ENCODE measurements at places on chromosomes 4 and X. TPM values are rescaled to one million over a fixed set of nuclear protein-coding genes. Genes with fewer than 3 reads are reported as not detected.

DNA sequence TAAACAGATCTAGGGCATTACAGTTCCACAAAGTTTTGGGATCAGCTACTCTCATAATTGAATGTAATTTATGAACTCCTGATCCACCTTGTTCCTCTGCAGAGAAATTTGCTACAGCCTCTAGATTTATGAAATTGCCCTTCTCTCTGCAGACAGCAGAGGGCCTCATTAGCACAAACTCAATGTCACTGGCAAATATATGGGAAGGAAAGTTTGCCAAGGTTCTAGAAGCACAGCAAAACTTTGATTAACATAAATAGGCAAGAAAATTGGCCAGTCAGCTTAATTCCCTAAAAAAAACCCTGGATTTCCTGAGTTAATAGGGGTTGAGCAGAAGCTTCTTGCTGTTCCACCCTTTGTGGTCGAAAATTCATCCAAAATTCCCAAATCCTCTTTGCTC lies 31.5 kb downstream of the PRPS1 start:
- H3K27me3 ChIP-seq: no peaks in the 10 kb centered on the region
- H3K36me3 ChIP-seq: no peaks in the 10 kb centered on the region
- no peak overlapping the region for H3K27ac ChIP-seq
- DNase-seq: no peak

- H3K4me1 ChIP-seq: no peaks in the 10 kb centered on the region
- H3K27ac ChIP-seq: no peak overlapping the region
- no peak for DNase-seq
Measured at GRCh38 chr4:185283723-185284122, 74.3 kb downstream of the SNX25 start.

GRCh38 chr4:55125087-55125721 lies at the start of gene KDR:
Gene KDR, minus strand, starts transcription at chr4:55125595. Its CDS starts 302 bp downstream, at chr4:55125293.
- no peaks in the 10 kb centered on the region for H3K27me3 ChIP-seq
- no peaks in the 10 kb centered on the region for H3K4me1 ChIP-seq
- H3K27ac ChIP-seq: no peak within 1 kb of the TSS

NDST4 gene
- polyA plus RNA-seq: not detected

- no peaks in the 10 kb centered on the region for H3K27me3 ChIP-seq
- no peaks in the 10 kb centered on the region for H3K36me3 ChIP-seq
- DNase-seq: no peak
- H3K27ac ChIP-seq: no peak overlapping the region
Measured at GRCh38 chr4:62133101-62133897, 933.2 kb downstream of the ADGRL3 start.

DNA sequence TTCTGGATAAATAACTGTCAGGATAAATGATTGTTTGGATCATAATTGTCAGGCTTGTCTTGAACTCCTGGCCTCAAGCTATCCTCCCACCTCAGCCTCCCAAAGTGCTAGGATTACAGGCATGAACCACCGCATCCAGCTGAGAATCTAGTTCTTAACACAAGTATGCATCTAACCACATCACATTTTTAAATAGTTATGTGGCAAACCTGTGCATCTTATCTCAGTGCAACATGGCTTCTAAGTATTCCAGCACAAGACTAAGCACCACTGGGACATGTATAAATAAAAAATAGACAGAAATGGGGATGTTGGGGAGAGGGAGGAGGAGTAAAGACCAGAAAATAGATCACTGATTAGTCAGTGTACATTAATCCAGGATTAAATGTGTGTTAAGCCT lies 74.7 kb upstream of the TBL1X start:
- no peak for DNase-seq
- H3K4me3 ChIP-seq: no peak overlapping the region
- no peaks in the 10 kb centered on the region for H3K27me3 ChIP-seq
- H3K36me3 ChIP-seq: no peaks in the 10 kb centered on the region
- H3K27ac ChIP-seq: no peak overlapping the region

- DNase-seq: peak; percentile 51
- H3K4me1 ChIP-seq: no peaks in the 10 kb centered on the region
- H3K27me3 ChIP-seq: no peaks in the 10 kb centered on the region
- H3K4me3 ChIP-seq: no peak overlapping the region
- no peaks in the 10 kb centered on the region for H3K36me3 ChIP-seq
Measured at GRCh38 chr4:112321776-112322684, 24.9 kb downstream of the ALPK1 start.

- no peaks in the 10 kb centered on the region for H3K36me3 ChIP-seq
- H3K27me3 ChIP-seq: no peaks in the 10 kb centered on the region
- no peak overlapping the region for H3K4me3 ChIP-seq
- no peak for DNase-seq
- H3K27ac ChIP-seq: no peak overlapping the region
- no peaks in the 10 kb centered on the region for H3K4me1 ChIP-seq
Measured at GRCh38 chr4:109079731-109080130, 222.7 kb downstream of the COL25A1 start.

GPRASP1 gene
- 15.8 TPM for polyA plus RNA-seq

SHROOM2 gene
- polyA plus RNA-seq: 3.3 TPM

- no peak overlapping the region for H3K4me3 ChIP-seq
- H3K4me1 ChIP-seq: no peaks in the 10 kb centered on the region
- peaks cover 6% of the 10 kb centered on the region for H3K27me3 ChIP-seq
- no peaks in the 10 kb centered on the region for H3K36me3 ChIP-seq
- H3K27ac ChIP-seq: no peak overlapping the region
Measured at GRCh38 chrX:20913760-20914159, 460.5 kb upstream of the CNKSR2 start.

FBXW7 gene
- polyA plus RNA-seq: 18.1 TPM

DNA sequence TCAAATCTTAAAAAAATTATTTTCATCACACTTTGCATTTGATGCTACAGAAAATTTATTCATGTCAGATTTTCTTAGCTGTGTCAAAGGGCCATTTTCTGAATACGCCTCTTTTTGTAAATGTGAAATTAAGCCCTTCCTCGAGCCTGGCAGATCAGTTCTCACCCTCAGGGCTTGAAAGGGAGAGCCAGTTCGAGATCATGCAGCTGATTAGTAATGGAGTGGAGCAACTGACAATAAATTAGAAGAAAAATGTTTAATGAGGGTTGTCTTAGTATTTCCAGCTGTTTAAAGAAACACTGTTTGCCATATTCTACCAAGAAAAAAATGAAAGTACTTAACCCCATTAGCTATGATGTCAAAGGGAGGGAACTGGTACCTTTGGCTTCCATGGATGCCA lies 28.7 kb downstream of the CC2D2A start:
- no peak overlapping the region for H3K27ac ChIP-seq
- H3K36me3 ChIP-seq: no peaks in the 10 kb centered on the region
- H3K4me3 ChIP-seq: no peak overlapping the region
- H3K27me3 ChIP-seq: no peaks in the 10 kb centered on the region

DNA sequence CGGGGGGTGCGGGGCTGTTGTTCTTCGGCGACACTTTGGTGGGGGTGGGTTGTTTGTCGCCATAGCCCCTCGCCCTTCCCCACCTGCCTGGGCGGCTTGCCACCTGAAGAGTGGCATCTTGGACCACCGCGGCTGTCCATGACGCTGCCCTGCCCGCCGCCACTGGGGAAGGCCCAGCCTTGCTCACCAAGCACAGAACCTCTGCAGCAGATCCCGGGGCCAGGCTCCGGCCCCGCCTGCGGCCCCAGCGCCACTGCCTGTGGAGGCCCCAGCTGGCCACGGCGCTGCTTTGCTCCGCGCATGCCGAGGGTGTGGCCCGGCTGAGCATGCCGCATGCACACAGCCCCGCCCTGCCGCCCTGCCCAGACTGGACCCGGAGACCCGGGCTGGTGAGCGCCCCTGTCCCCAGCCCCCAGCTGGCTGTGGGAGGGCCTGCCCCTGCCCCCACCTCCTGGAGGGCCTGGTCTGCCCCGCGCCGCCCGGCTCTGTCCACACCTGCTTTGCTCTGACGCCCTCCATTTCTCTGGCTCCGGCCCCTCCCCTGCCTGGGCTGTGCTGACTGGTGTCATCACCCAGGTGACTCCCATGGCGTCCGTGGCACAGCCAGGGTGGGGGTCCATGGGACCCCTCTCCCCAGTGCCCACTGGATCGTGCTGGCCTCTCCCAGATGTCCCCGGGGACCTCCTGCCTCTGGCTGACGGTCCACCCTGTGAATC lies 5.3 kb downstream of the NAT8L start:
- no peaks in the 10 kb centered on the region for H3K36me3 ChIP-seq
- no peak overlapping the region for H3K27ac ChIP-seq
- H3K4me1 ChIP-seq: no peaks in the 10 kb centered on the region
- H3K27me3 ChIP-seq: no peaks in the 10 kb centered on the region
- H3K4me3 ChIP-seq: no peak overlapping the region

DNA sequence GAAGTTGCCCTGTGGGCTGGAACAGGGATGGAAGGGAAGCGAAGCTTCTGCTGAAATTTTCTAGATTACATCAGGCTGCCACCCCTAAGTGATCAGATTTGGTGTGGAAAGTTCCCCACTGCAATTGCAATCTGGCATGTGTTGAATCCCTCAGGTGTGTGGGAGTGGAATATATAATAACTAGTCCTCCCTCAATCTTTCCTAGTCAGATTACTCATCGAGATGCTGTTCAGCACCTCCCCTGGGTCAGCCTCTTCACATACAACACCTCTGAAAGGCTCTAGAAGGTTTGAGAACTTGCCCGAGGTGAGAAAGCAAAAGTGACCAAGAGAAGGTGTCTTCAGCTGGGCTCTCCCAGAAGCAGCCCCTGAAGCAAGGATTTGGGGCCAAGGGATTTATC lies 336.8 kb downstream of the BCOR start:
- peaks cover 13% of the 10 kb centered on the region for H3K4me1 ChIP-seq
- H3K27ac ChIP-seq: peak overlapping the region; percentile 72
- no peaks in the 10 kb centered on the region for H3K27me3 ChIP-seq
- H3K4me3 ChIP-seq: no peak overlapping the region
- no peaks in the 10 kb centered on the region for H3K36me3 ChIP-seq

L1CAM gene
- 3.9 TPM for polyA plus RNA-seq

NUDT11 gene
- 1.4 TPM for polyA plus RNA-seq

- H3K4me1 ChIP-seq: no peaks in the 10 kb centered on the region
- peak; percentile 24 for DNase-seq
- no peaks in the 10 kb centered on the region for H3K27me3 ChIP-seq
- no peak overlapping the region for H3K27ac ChIP-seq
- H3K36me3 ChIP-seq: no peaks in the 10 kb centered on the region
Measured at GRCh38 chrX:110665223-110666002, 130.2 kb downstream of the CHRDL1 start.

DNA sequence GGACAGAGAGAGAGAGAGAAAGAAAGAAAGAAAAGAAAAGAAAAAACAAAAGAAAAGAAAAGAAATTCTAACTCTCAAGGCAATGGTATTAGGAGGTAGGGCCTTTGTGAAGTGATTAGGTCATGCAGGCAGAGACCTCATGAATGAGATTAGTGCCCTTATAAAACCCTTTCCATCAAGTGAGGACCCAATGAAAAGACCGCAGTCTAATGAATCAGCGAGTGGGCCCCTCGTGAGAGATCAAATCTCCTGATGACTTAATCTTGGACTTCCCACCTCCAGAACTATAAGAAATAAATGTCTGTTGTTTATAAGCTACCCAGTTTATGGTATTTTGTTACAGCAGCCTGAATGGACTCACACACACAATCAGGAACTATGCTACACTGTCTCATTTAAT lies 16.9 kb downstream of the AASDH start:
- H3K4me3 ChIP-seq: no peak overlapping the region
- no peak overlapping the region for H3K27ac ChIP-seq
- peaks cover 9% of the 10 kb centered on the region for H3K36me3 ChIP-seq
- no peak for DNase-seq
- no peaks in the 10 kb centered on the region for H3K27me3 ChIP-seq

GRCh38 chr4:52643785-52644244 lies 15.3 kb downstream of the USP46 start:
- peak; percentile 54 for DNase-seq
- H3K27me3 ChIP-seq: no peaks in the 10 kb centered on the region
- peaks cover 7% of the 10 kb centered on the region for H3K4me1 ChIP-seq
- no peak overlapping the region for H3K4me3 ChIP-seq

ZBTB49 gene
- 3.9 TPM for polyA plus RNA-seq

DNA sequence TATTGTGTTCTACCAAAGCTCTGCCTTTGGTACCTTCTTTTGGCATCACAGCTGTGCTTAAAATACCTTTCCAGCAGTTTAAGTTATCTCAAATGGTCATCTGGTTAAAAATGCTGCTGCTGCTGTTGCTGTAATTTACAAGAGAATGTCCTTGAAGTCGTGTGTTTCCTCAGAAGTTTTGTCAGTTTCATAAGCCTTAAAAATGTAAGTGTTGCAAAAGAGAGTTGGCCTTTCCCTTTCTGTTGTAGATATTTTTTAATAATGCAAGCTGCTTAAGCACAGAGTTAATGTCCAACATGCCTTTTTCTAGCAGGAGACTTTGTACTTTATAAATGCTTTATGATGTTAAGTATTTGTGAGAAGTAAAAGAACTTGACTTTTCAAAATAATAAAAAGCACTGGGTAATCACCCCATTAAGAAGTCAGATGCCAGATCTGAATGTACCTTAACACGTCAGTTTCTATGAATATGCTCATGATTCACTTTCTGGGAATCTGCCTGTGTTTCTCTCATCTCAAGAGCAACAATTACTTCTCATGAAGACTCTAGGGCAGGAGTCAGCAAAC lies 35.3 kb upstream of the TENM3 start:
- H3K27me3 ChIP-seq: no peaks in the 10 kb centered on the region
- no peak overlapping the region for H3K27ac ChIP-seq
- no peaks in the 10 kb centered on the region for H3K36me3 ChIP-seq
- DNase-seq: no peak
- H3K4me3 ChIP-seq: no peak overlapping the region

DNA sequence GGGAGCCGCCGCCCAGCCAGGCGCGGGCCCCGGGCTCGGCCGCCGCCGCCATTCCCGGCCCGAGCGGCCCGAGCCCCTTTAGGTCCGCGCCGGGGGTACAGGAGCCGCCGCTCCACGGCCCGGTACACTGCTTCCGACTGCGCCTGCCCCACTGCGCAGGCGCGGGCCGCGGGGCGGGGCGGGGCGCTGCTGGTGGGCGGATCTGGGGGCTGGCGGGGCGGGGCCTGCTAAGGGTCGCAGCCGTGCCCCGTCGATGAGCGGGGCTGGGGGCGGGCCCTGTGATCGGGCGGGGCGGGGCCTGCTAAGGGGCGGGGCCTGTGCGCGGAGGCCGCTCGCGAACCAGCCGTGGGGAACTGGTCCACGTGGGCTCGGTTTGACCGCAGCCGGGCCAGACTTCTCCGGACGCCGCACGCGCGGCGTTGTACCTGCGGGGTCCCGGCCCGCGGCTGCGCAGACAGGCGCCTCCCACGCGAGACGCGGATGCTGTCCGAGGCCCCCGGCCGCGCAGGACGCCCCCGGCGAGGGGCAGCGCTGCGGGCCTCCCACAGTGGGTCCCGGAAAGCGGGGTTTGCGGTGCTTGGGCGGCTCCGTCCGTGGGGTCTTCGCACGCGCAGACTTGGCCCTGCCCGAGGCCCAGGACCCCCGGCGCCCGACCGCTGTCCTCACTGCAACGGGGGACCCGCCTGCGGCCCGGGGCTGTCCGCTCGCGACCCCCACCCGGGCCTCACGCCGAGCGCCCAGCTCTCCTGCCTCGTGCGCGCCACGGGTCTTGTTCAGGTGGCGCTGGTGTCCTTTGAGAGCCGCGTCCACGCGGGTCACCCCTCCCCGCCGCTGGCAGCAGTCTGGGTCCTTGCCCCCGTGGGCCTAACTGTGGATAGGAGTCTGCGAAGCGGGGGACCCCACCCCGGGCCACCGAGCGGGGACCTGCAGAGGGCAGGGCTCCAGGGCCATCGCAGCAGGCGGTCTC lies at the start of gene DGKQ:
Gene DGKQ, minus strand, starts transcription at position 139 of the 967 bp plus-strand sequence. Its CDS starts 87 bp downstream, at position 52.
- no peaks in the 10 kb centered on the region for H3K27me3 ChIP-seq
- H3K4me3 ChIP-seq: peak within 1 kb of the TSS; percentile 69
- no peaks in the 10 kb centered on the region for H3K36me3 ChIP-seq
- H3K27ac ChIP-seq: no peak within 1 kb of the TSS
- peaks cover 10% of the 10 kb centered on the region for H3K4me1 ChIP-seq

Data from pancreas (tissue), 10 donors.